Activated naive CD8-positive, alpha-beta T cell treated with anti-CD3 and anti-CD28 coated beads, Interleukin-2, amount 50 U/mL, for 24 hours (primary cell): ENCODE measurements at places on chromosomes 3 and 15.
A peak's percentile ranks its signal among the peaks of the same experiment; 100 is the strongest.

GRCh38 chr3:194434503-194434902 is 35.4 kb upstream of the GP5 start:
- peaks cover 65% of the 10 kb centered on the region for H3K36me3 ChIP-seq
- no peaks in the 10 kb centered on the region for H3K27me3 ChIP-seq
- no peak overlapping the region for H3K27ac ChIP-seq
- no peak for DNase-seq
- H3K4me1 ChIP-seq, result peaks cover 5% of the 10 kb centered on the region

GRCh38 chr3:122299215-122299614 is 25.8 kb upstream of the CSTA start:
- H3K36me3 ChIP-seq, result no peaks in the 10 kb centered on the region
- no peaks in the 10 kb centered on the region for H3K27me3 ChIP-seq
- H3K4me3 ChIP-seq, result no peak overlapping the region
- peak overlapping the region; percentile 64 for H3K27ac ChIP-seq
- DNase-seq, result no peak

DNA sequence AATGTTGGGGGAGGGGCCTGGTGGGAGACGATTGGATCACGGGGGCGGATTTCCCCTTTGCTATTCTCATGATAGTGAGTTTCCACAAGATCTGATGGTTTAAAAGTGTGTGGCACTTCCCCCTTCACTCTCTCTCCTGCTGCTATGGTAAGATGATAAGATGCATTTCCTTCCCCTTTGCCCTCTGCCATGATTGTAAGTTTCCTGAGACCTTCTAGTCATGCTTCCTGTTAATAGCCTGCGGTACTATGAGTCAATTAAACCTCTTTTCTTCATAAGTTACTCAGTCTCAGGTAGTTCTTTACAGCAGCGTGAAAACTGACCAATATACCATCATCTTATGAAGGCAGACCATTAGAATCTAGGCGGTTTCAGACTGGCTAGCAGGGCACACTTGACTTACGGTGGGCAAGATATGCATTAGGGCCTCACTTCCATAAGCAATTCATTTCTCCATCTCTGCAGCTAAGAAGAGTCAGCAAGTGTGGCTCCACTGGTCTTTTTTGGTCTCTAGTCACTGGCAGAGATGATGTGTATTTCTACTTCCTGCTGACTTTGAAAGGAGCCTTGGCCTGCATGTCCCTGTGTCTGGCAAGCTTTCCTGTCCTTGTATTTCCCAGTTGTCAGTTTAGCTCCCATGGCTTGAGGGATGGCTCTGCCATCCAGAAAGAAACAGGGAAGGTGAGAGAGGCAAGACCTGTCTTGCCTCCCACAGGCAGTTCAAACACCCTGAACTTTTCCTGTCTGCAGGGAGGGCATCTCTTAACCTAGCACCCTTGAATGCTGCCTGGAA is 109.0 kb upstream of the ADAMTS9 start:
- no peaks in the 10 kb centered on the region for H3K4me1 ChIP-seq
- DNase-seq, result no peak
- no peak overlapping the region for H3K27ac ChIP-seq

DNA sequence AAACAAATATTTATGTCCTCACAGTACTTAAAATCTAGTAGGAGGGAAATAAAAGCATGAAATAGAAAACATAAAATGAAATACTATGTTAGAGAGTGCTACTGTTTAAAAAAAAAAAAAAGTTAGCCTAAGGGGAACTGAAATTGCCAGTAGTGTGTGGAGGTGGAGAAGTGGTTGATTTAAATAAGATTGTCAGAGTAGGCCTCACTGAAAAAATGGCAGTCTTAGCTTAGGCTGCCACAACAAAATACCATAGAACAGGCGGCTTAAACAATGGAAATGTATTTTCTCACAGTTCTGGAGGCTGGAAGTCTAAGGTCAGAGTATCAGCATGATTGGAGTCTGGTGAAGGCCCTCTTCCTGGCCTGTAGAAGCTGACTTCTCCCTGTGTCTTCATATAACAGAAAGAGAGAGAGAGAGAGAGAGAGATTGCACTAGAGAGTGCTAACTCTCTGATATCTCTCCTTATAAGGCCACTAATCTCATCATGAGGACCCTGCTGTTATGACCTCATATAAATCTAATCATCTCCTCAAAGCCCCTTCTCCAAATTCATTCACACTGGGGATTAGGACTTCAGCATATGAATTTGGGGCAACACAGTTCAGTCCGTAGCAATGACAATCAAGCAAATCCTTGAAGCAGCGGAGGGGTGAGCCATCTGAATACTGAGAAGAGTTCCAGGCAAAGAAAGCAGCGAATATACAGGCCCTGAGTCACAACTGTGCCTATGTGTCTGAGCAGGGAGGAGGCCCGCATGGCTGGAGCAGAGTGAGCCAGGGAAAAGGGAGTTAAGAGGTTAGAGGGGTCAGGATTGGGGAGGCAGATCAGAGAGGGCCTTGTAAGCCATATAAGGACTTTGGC is 23.6 kb upstream of the LRRC34 start:
- no peaks in the 10 kb centered on the region for H3K36me3 ChIP-seq
- H3K4me3 ChIP-seq, result no peak overlapping the region
- peaks cover 3% of the 10 kb centered on the region for H3K4me1 ChIP-seq
- H3K27me3 ChIP-seq, result no peaks in the 10 kb centered on the region
- peak overlapping the region; percentile 32 for H3K27ac ChIP-seq

GRCh38 chr3:43153216-43154083 is 47.6 kb upstream of the POMGNT2 start:
- no peak for DNase-seq
- no peak overlapping the region for H3K27ac ChIP-seq
- H3K4me3 ChIP-seq, result no peak overlapping the region
- peaks cover 18% of the 10 kb centered on the region for H3K4me1 ChIP-seq
- H3K27me3 ChIP-seq, result no peaks in the 10 kb centered on the region

DNA sequence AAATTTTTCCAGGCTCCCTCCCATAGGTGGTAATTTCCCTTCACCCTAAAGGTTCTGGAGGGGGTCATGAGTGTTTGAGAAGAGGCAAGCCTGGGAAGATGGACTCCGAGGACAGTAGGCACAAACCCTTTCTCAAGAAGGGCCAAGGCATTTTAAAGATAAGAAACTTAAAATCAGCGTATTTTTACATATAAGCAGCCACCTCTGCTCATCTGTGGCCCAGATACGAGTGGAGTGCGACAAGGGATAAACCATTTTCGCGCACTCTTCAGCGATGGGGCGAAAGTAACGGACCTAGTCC is 539 bp downstream of the RASSF1 start:
- H3K36me3 ChIP-seq, result peaks cover 35% of the 10 kb centered on the region
- peak overlapping the region; percentile 98 for H3K4me3 ChIP-seq
- H3K27me3 ChIP-seq, result no peaks in the 10 kb centered on the region
- DNase-seq, result no peak

DNA sequence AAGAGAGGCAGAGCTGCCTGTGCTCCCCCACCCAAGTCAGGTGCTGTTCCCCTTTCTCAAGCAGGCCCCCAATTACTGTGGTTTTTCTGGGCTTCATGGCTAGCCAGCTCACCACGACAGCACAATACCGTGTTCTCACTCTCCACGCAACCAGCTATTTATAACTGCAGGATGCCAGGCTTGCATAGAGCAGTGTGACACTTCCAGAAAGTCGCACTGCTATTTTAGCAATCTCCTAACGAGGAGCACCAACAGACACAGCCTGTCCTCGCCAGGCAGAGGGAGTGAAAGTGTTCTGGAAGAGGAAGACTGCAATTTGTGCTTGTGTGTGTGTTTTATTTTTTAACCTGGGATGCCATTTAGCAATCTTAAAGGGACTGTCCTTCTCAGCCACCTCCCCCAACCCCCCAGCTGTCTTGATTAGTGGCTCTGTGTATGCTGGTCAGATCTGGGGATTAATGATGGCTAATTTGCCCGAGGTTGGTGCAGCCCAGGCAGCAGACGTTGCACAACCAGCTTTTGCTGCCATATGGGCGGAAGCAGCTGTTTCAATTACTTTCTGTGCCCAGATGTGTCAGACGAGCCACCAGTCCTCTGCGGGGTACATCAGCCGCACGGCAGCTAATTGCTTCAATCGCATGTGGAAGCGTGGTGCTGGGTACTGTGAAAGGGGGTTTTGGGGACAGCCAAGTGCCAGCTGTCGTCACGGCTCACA is 268.0 kb upstream of the ARRDC4 start:
- H3K4me1 ChIP-seq, result no peaks in the 10 kb centered on the region
- H3K27me3 ChIP-seq, result no peaks in the 10 kb centered on the region
- H3K36me3 ChIP-seq, result no peaks in the 10 kb centered on the region
- H3K27ac ChIP-seq, result no peak overlapping the region

GRCh38 chr3:127851899-127852298 is 29.6 kb upstream of the MGLL start:
- no peak overlapping the region for H3K27ac ChIP-seq
- no peak overlapping the region for H3K4me3 ChIP-seq
- H3K27me3 ChIP-seq, result peaks cover 3% of the 10 kb centered on the region
- no peak for DNase-seq

DNA sequence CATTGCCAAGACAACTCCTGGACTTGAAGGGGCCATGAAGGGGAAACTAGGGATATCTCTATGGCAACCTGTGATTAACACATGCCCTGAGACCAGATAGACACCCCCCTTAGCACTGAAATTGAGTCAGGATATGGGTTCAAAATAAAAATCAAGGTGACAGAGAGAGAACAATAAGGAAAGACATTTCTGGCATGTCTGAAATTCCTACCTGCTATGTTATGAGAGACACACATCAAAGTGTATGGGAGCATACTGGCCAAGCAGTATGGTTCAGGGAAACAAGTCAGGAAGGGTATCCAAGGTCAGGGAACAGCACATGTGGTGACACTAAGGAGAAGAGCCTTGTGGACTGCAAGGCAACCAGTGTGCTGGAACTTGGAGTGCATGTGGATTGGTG is 388.7 kb downstream of the SHQ1 start:
- no peaks in the 10 kb centered on the region for H3K36me3 ChIP-seq
- no peak overlapping the region for H3K4me3 ChIP-seq
- DNase-seq, result no peak
- peaks cover 8% of the 10 kb centered on the region for H3K27me3 ChIP-seq
- peaks cover 16% of the 10 kb centered on the region for H3K4me1 ChIP-seq

GRCh38 chr3:123695731-123696640 is 111.1 kb upstream of the HACD2 start:
- H3K27me3 ChIP-seq, result peaks cover 2% of the 10 kb centered on the region
- no peak for DNase-seq
- H3K4me1 ChIP-seq, result no peaks in the 10 kb centered on the region
- H3K36me3 ChIP-seq, result no peaks in the 10 kb centered on the region
- no peak overlapping the region for H3K4me3 ChIP-seq

DNA sequence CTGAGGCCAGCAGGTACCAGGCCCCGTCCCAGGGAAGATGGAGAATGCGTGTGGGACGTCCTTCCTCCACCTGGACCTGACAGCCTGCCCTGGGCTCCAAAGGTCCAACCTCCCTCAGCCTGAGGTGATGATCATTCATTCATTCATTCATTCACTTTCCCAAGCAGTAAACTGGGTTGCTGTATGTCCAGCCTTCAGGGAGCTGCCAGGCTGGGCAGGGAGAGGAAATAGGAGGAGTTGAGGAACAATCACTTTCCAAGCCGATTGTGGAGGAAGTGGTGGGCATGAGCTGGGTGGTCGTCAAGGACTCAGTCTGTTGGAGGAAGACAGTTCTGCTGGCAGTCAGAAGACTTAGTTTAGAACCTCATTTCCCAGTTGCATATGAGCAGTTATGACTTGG is 10.2 kb upstream of the CCDC33 start:
- no peak overlapping the region for H3K27ac ChIP-seq
- peaks cover 11% of the 10 kb centered on the region for H3K27me3 ChIP-seq
- H3K36me3 ChIP-seq, result no peaks in the 10 kb centered on the region
- H3K4me1 ChIP-seq, result peaks cover 7% of the 10 kb centered on the region
- DNase-seq, result no peak
- no peak overlapping the region for H3K4me3 ChIP-seq

DNA sequence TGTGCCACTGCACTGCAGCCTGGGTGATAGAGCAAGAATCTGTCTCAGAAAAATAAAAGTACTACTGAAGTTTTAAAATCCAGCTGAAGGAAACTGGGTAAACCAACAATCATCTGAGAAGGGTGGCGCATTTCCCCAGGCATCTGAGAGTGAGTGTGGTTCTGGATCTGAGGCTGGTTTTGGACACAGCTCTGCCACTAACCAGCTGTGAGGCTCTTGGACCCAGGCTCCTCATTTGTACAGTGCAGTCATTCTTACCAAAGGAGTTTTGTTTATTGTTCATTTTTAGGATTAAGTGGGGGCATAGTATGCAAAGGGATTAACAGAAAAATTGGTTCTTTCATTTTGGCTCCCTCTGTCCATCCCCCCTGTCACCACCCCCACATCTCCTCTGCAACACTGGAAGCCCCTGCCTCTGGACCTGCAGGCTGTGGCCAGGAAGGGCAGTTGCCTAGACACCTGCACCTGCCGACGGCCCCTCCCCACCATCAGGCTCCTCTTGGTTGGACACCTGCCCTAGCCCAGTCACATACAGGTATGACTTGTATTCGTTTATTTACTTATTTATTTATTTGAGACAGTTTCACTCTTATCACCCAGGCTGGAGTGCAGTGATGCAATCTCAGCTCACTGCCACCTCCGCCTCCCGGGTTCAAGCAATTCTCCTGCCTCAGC is 8.8 kb downstream of the NUP210 start:
- peak overlapping the region; percentile 46 for H3K27ac ChIP-seq
- no peak for DNase-seq
- H3K4me1 ChIP-seq, result peaks cover 46% of the 10 kb centered on the region
- H3K4me3 ChIP-seq, result no peak overlapping the region
- H3K36me3 ChIP-seq, result peaks cover 42% of the 10 kb centered on the region

DNA sequence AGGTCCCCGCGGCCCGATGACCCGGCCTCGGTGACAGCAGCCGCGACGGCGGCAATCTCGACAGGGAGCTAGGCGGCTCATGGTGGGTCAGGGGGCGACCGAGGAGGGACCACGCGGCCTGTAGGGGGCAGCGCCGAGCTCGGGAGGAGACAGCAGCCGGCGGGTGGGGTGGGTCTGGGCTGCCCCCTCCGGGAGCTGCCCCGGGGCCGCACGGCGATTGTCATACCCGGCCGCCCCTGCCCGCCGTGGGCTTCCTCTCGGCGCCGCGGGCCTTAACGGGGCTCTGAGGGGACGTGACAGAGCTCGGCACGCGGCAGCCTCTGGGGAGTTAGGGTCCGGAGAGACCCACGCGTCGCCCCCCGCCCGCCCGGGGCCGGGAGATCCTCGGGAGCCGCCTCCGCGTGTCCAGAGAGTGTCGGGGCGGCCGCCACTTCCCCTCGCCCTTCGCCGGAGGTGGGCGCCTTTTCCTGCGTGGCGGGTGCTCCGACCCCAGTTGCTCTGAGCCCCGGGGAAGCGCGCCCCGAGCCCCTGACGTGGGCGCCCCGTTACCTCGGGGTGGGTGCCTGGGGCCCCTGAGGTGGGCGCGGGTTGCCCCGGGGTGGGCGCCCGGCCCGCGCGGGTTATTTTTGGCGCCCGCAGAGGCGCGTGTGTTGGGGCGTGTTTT is 539 bp upstream of the PLCL2 start:
- H3K27ac ChIP-seq, result peak overlapping the region; percentile 82
- H3K4me3 ChIP-seq, result peak overlapping the region; percentile 82
- no peaks in the 10 kb centered on the region for H3K27me3 ChIP-seq
- no peaks in the 10 kb centered on the region for H3K36me3 ChIP-seq
- DNase-seq, result peak; percentile 87

- no peak for DNase-seq
- H3K27me3 ChIP-seq, result no peaks in the 10 kb centered on the region
- peaks cover 3% of the 10 kb centered on the region for H3K4me1 ChIP-seq
- no peak overlapping the region for H3K27ac ChIP-seq
- peaks cover 5% of the 10 kb centered on the region for H3K36me3 ChIP-seq
- H3K4me3 ChIP-seq, result no peak overlapping the region
These were observed 22.8 kb downstream of the EHD4 start for GRCh38 chr15:41949401-41950126.

GRCh38 chr3:194460566-194460965 is 26.2 kb downstream of the ATP13A3 start:
- H3K4me3 ChIP-seq, result no peak overlapping the region
- peaks cover 11% of the 10 kb centered on the region for H3K4me1 ChIP-seq
- DNase-seq, result no peak
- H3K27me3 ChIP-seq, result no peaks in the 10 kb centered on the region
- no peak overlapping the region for H3K27ac ChIP-seq
- peaks cover 27% of the 10 kb centered on the region for H3K36me3 ChIP-seq
